ENCODE measurements at places on chromosomes 6 and 20.
A peak's percentile ranks its signal among the peaks of the same experiment; 100 is the strongest.

DNA sequence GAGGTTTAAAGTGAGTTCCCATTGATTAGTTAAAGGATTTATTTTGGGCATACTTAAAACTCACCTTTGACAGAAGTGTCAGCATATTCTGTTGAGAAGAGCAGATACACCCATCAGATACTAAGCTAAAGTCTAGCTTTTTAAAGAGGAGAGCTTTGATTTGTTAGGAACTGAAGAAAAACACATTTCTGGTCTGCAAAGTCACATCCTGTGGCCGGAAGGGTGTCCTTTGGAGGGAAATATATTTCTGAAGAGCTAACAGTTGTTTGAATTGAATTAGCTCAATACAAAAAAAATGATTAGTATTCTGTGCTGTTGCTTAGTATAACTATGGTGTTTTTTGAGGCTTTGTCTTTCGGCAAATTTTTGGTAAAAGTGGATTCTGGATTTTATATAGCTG, 302.7 kb downstream of the RFPL4B start:
- DNase-seq: no peak

DNA sequence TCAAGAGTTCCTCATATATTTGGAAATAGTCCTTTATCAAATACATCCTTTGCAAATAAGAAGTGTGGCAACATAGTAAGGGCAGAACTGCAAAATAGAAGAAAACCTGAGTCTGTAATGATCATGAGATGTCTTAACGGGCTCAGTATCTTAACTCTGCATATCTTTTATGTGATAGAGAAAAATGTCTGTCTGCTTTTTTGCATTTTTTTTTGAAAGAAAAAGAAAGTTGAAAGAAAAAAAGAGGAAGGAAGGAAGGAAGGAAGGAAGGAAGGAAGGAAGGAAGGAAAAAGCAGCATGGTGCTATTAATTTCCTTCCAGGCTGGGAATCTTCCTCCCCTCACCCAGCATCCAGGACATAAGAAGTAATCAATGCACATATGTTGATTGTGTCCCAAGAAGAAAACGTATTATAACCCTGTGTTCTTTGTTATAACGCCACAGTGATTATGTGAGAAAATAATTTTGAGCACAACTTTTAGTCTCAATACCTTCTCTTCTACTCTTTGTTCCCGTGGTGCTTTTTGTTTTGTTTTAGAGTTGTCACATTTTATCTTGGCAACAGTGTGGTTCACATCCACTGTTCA, 58.7 kb upstream of the PCSK2 start:
- DNase-seq: no peak

DNA sequence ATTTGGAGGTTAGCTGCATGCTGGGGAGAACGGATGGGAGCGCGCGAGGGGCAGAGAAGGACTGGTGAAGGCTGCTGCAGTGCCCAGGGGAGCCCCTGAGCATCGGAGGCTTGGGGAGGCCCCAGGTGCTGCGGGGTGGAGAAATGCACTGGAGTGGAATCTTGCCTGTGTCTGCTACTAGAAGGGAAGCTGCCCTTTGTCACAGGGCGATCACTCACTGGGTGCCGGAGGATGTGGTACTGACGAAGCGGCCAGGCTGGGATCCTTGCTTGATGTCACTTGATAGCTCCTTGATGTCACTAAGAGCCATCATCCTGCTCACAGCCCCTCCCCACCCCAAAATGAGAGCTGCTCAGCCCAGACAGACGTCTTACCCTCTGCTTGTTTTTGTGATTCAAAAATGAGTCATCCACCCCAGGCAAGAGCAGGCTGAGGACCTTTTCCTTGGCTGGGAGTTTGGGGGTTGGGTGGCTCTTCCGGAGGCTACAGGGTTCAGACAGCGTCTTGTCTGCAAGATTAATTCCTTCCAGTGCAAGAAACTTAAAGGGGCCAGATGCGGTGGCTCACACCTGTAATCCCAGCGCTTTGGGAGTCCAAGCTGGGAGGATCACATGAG, 62.6 kb upstream of the PMEPA1 start:
- peak; percentile 89 for DNase-seq

GRCh38 chr6:10749734-10750133, 2.1 kb downstream of the TMEM14B start:
- no peak for DNase-seq

DNA sequence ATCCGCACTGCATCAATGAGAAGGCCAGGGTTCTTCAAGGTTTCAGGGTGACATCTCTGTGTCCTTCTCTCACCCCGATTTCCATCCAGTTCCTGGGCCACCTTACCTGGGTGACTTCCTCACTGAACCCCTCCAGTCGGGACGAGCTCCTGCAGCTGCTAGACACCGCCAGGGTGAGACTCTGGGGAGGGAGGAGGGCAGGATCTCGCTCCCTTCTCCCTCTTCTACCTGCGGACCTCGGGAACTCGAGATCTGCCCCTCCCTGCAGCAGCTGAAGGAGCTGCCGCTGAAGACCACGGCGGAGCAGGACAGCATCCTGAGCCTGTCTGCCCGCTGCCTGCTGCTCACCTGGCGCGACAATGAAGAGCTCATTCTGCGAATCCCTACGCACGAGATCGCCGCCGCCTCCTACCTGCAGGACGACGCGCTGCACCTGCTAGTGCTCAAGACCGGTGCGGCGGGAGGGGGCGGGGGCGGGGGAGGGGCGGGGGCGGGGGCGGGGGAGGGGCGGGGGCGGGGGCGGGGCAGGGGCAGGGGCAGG, 7.5 kb downstream of the CCM2L start:
- no peak for DNase-seq

DNA sequence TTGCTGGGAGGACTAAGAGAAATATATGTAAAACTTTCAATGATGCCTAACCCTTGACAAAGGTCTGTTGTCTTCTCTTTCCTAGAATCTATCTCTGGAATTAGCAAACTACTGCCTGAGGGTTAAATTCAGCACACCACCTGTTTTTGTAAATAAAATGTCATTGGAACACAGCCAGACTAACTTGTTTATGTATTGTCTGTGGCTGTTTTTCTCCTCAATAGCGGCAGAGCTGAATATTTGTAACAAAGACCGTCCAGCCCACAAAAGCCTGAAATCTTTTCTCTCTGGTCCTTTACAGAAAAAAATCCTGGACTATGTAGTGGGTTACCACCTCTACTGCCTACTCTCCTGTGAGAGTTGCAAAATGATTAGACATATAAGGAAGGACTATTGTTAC, 33.3 kb upstream of the SYNDIG1 start:
- DNase-seq: no peak

- DNase-seq: no peak
Measured at GRCh38 chr6:24905483-24905882, 30.3 kb downstream of the RIPOR2 start.

- DNase-seq: peak; percentile 51
Measured at GRCh38 chr20:57092112-57092899, 174.1 kb downstream of the BMP7 start.

- no peak for DNase-seq
Measured at GRCh38 chr20:11124849-11125505, 451.2 kb upstream of the JAG1 start.

- no peak for DNase-seq
Measured at GRCh38 chr20:3553663-3554062, 82.8 kb downstream of the ATRN start.

GRCh38 chr6:166611631-166612030, 15.4 kb downstream of the RPS6KA2 start:
- DNase-seq: no peak

DNA sequence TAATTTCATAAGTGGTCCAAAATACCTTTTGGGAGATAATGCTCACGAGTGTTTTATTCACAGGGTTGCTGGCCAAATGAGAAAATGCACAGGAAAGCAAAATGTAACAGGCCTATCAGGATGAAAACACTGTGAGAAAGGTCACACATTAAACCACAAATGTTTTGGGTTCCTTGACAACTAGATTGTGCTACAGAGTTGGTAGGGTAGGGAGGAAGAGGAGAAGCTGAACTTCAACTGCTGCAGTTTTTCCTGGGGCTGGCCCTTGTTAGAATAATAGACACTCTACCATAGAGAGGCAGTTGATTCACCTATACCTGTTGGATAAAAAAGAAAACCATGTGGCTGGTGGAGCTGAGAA, 28.1 kb upstream of the PAQR8 start:
- no peak for DNase-seq

GRCh38 chr6:63558278-63558677, 14.0 kb upstream of the LOC128125822 start:
- DNase-seq: no peak

DNA sequence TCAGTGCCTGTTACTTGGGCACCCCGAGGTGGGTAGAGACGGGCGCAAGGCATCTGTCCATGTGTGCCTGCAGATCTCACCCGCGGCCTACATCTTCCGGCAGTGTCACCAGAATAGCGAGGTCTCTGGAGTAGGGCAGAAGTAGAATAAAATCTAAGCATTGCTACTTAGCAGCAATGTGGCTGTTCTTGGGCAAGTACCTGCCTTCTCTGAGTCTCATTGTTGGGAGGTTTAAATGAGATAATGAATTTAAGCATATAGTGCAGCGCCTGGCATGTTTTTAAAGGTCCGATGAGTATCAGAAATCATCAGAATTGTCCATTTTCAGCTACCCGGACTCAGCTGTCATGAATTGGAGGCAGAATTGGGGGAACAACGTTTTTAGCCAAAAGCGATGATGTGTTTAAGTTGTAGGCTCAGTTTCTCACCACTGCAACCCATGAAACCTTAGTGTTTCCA, 800 bp downstream of the ABCC10 start:
- DNase-seq: no peak

DNA sequence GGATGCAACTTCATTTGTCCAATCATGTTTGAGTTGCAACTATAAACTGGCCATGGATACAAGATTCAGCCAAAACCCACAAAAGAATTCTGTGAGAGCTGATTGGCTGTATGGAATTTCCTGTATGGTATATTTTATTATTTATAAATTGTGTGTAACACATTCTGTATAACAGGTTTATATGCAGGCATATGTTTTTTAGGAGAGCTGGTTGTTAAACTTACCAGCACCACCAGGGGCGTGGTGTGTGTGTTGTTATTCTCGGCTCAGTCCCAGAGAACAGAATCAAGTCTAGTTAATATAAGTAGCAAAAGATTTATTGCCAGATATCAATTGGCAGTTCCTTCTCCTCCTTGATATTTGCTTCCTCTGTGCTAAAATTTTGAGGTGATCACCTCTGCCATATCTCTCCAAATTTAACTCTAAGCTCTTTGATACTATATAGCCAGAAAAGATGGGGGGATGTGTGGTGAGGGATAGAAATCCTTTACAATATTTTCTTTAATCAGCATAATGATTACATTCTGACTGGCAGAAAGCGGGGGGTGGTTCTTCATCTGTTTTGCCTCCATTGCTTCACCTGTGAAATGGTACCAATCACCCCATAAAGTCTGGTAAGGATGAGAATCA, 22.9 kb downstream of the CNBD2 start:
- no peak for DNase-seq

GRCh38 chr6:136137008-136137692, 113.0 kb downstream of the MTFR2 start:
- DNase-seq: no peak

- no peak for DNase-seq
Measured at GRCh38 chr6:6470123-6470522, 118.4 kb upstream of the LY86 start.

DNA sequence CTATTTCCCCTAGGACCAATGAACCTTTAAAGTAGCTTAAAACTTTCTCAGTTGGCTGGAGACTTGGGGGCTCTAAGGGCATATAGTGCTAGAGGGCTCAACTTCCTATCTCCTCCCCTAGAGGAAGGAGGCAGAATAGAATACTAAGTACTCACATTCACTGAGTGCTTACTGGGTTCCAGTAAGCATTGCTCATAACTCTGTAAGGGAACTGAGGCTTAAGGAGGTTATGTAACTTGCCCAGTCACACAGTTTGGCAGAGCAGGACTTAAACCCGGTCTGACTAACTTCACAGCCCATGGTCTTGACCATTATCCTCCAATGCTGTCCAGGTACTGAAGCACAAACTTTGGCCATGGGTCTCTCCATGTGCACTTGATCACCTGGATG, 12.5 kb downstream of the SESN1 start:
- no peak for DNase-seq

- DNase-seq: no peak
Measured at GRCh38 chr6:118400098-118400497, 148.0 kb upstream of the PLN start.

DNA sequence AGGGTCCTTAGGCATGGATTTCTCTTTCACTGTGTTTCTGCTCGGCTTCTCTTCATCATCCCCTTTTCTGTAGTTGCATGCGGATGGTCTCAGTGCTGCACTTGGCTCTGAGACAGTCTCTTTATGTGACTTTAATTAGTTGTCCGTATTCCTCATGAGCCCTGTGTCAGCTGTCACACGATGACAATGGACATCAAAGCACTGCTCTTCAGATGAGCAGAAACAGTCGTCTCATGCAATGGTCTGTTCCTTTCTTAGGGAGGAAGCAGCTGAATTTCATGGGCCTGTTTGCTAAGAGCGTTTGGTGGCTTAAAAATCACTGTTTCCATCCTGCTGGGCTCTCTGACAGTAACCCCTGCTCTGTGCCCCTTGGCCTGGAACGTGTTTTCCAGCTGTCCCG, 64.9 kb downstream of the SYTL3 start:
- no peak for DNase-seq

DNA sequence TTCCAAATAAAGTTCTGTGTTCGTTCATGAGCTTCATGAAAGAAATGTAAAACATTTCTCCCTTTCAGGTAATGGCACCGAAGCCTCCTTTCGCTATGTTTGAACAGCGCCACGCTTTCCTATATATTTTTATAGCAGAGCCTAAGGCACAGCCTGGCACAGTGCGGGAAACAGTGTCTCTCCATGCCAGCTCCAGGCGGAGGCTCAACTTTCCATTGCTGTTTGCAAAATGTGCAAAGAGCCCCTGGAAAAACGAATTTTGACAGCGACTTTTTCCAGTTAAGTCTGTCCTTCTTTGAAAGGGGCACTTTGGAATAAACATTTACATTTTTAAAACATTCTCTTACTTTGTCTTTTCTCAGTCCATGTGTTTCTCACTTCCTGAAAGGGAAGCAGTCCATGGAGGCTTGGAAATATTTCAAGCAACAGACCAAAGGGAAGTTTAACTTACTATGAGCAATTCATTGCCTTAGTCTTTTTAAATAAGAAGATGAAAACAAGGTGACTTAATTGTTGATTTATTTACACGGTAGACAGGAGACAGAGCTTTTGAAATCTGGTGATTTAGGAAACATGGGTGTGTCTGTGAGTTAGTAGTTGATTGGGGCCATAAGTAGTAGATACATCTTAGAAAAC, 769 bp downstream of the CCN6 start:
- no peak for DNase-seq

DNA sequence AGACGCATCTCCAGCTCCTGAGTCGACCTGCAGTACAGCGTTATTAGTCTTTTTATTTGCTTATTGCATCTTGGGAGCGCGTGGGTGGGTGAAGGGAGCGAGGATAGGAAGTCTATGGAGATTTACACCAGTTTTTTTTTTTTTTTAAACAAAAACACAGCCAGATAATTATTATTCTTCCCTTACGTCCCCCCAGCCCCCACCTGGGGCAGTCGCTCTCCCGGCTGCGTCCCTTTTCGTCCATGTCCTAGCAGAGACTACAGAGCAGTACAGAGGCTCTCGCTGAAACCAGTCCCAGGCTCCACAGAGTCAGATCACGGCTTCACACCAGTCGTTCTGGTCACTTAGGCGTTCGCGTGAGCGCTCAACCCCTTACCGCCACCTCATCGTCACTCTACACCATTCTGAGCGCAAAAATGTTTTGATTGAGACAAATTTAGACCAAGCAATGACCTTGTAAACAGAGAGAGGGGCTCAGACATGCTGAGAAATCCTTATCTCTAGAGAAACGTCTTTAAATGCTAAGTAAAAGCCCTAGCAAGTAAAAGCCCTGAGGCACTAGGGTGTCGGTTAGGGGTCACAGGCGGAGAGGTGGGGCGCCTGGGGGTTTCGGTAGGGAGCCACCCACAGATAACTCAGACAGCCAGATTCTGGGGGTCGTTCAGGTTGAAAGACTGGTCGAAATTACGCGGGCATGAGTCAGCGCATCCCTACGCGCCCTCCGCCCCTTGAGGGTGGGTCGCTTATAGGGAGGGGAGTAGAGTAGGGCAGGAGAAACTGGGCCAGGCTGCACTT, 975 bp upstream of the PPT2 start:
- no peak for DNase-seq

Data from NT2/D1 (cell line).